ENCODE measurements at places on chromosomes 12 and 14. TPM values are rescaled to one million over a fixed set of nuclear protein-coding genes. Genes with fewer than 3 reads are reported as not detected.

GLIPR1L2 gene
- total RNA-seq: not detected

DNA sequence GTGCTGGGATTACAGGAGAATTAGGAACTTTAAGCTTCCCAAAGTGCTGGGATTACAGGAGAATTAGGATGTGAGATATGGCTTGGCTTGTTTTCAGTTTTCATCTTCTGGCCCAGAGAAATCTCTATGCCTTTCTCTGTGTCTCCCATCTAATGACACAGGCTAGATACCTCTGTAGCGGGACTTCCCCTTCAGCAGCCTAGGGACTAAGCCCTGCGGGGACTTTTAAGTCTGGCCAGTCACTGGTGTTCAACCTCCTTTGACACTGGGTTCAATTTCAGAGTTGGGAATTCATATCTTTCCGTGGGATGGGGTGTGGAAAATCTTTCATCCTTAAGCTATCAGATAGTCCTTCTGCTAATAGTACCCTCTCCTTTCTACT lies 6.2 kb downstream of the RFC5 start:
- no peak overlapping the region for H3K27ac ChIP-seq
- DNase-seq: no peak
- no peaks in the 10 kb centered on the region for H3K27me3 ChIP-seq
- H3K4me1 ChIP-seq: no peaks in the 10 kb centered on the region

GRCh38 chr12:71725011-71725410 lies 29.7 kb upstream of the RAB21 start:
- no peak for DNase-seq
- no peaks in the 10 kb centered on the region for H3K4me1 ChIP-seq
- H3K4me3 ChIP-seq: no peak overlapping the region
- no peaks in the 10 kb centered on the region for H3K27me3 ChIP-seq

- peak overlapping the region; percentile 97 for H3K4me3 ChIP-seq
- no peaks in the 10 kb centered on the region for H3K27me3 ChIP-seq
- no peaks in the 10 kb centered on the region for H3K36me3 ChIP-seq
These were observed 1.5 kb upstream of the GALNT6 start for GRCh38 chr12:51392556-51393237.

NFATC4 gene
- total RNA-seq: 20.7 TPM

CCDC60 gene
- not detected for total RNA-seq

NINJ2 gene
- 0.94 TPM for total RNA-seq

GRCh38 chr12:51895378-51896135 lies 7.7 kb downstream of the ANKRD33 start:
- H3K27ac ChIP-seq: no peak overlapping the region
- H3K27me3 ChIP-seq: no peaks in the 10 kb centered on the region
- H3K4me1 ChIP-seq: no peaks in the 10 kb centered on the region
- no peaks in the 10 kb centered on the region for H3K36me3 ChIP-seq
- H3K4me3 ChIP-seq: no peak overlapping the region
- no peak for DNase-seq

GRCh38 chr14:89418976-89419375 lies 1.9 kb upstream of the FOXN3 start:
- peaks cover 47% of the 10 kb centered on the region for H3K4me1 ChIP-seq
- no peak overlapping the region for H3K4me3 ChIP-seq
- no peaks in the 10 kb centered on the region for H3K36me3 ChIP-seq
- H3K27ac ChIP-seq: no peak overlapping the region

TMEM132C gene
- 0.04 TPM for total RNA-seq

DNA sequence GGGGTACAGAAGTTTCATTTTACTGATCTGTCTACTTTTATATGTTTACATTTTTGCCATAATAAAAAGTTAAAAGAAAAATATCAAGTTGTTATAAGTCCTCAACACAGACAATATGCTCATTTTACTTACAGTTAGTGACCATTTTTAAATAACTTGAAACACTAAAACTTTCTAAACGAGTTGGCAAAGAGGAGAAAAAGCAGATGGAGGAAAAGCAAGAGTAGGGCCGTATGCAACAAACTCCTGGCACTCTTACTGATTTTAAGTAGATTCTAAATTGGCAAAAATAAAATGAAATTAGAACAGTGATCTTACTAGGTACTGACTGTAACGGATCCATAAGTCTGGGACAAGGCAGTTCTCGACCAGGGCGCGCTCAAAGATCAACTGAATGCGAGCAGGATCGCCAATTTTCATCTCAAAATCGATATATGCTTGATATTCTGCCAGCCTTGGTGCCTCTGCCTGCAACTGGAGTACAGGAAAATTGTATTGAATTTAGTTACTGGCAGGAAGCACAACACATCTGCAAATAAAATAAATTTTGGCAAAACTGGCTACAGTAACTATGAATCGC lies 22.3 kb downstream of the SART3 start:
- H3K4me3 ChIP-seq: no peak overlapping the region
- no peaks in the 10 kb centered on the region for H3K4me1 ChIP-seq
- H3K36me3 ChIP-seq: peaks cover 65% of the 10 kb centered on the region
- no peaks in the 10 kb centered on the region for H3K27me3 ChIP-seq

RNASE3 gene
- total RNA-seq: not detected

- no peak overlapping the region for H3K4me3 ChIP-seq
- no peaks in the 10 kb centered on the region for H3K27me3 ChIP-seq
- H3K4me1 ChIP-seq: peaks cover 7% of the 10 kb centered on the region
- H3K27ac ChIP-seq: no peak overlapping the region
- no peak for DNase-seq
These were observed 61.2 kb upstream of the FAM222A start for GRCh38 chr12:109652233-109652976.

GRCh38 chr12:61566183-61566582 lies 694.0 kb upstream of the USP15 start:
- H3K4me3 ChIP-seq: no peak overlapping the region
- H3K4me1 ChIP-seq: peaks cover 33% of the 10 kb centered on the region
- H3K36me3 ChIP-seq: no peaks in the 10 kb centered on the region
- DNase-seq: peak; percentile 61
- no peaks in the 10 kb centered on the region for H3K27me3 ChIP-seq

Measured in GM23338 (cell line).